ENCODE measurements at places on chromosomes 7 and 10. TPM values are rescaled to one million over a fixed set of nuclear protein-coding genes. Genes with fewer than 3 reads are reported as not detected.

- H3K36me3 ChIP-seq: no peaks in the 10 kb centered on the region
- H3K4me1 ChIP-seq: no peaks in the 10 kb centered on the region
- no peak overlapping the region for H3K27ac ChIP-seq
- DNase-seq: no peak
- no peaks in the 10 kb centered on the region for H3K27me3 ChIP-seq
- H3K4me3 ChIP-seq: no peak overlapping the region
These were observed 119.1 kb upstream of the HABP2 start for GRCh38 chr10:113433711-113434110.

GRCh38 chr7:24214670-24215069 is 69.3 kb upstream of the NPY start:
- no peak for DNase-seq
- no peaks in the 10 kb centered on the region for H3K4me1 ChIP-seq
- no peak overlapping the region for H3K4me3 ChIP-seq
- H3K27me3 ChIP-seq: no peaks in the 10 kb centered on the region
- H3K27ac ChIP-seq: no peak overlapping the region
- no peaks in the 10 kb centered on the region for H3K36me3 ChIP-seq

The ADAM8 gene
- total RNA-seq: 7.4 TPM

The SSC4D gene
- total RNA-seq: not detected

- no peak for DNase-seq
- no peaks in the 10 kb centered on the region for H3K36me3 ChIP-seq
- no peak overlapping the region for H3K27ac ChIP-seq
- H3K27me3 ChIP-seq: no peaks in the 10 kb centered on the region
These were observed 59.2 kb downstream of the FOXL3 start for GRCh38 chr7:348962-349743.

Data from Peyer's patch (tissue), 4 donors.